ENCODE measurements at places on chromosomes 16 and 17. TPM values are rescaled to one million over a fixed set of nuclear protein-coding genes. Genes with fewer than 3 reads are reported as not detected.

- no peak for DNase-seq
Observed at GRCh38 chr16:20673882-20674683, 23.4 kb downstream of the ACSM1 start.

- no peak for DNase-seq
Observed at GRCh38 chr17:38419508-38419981, 8.7 kb upstream of the ARHGAP23 start.

- DNase-seq = no peak
Observed at GRCh38 chr17:20210180-20210579, 201.0 kb downstream of the SPECC1 start.

DNA sequence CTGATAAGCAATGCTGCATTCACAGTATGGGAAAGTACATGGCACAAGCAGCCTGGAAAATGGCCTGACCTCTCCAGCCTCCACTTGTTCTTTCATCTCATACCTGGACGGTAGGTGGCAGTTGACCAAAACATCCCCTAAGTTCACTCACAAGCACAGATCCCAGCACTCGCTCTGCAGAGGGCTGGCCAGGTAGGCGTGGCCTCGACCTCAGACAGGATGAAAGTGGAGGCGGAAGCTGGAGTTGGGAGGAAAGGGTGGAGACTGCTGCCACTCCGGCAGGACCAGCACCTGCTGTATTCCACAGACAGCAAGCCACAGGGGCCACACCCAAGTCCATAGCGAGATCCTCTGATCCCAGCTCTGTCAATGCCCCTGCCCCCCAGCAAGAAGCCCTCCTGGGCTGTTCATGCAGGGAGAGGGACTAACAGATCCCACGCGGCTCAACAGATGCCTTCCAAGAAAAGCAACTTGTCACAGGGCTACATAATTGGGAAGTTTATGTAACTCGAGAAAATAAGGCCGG, 31.3 kb downstream of the ZCCHC14 start:
- peak; percentile 89 for DNase-seq

GRCh38 chr17:46943501-46944393, 20.8 kb downstream of the GOSR2 start:
- no peak for DNase-seq

GRCh38 chr17:62929320-62929719, 36.7 kb upstream of the TANC2 start:
- no peak for DNase-seq

DNA sequence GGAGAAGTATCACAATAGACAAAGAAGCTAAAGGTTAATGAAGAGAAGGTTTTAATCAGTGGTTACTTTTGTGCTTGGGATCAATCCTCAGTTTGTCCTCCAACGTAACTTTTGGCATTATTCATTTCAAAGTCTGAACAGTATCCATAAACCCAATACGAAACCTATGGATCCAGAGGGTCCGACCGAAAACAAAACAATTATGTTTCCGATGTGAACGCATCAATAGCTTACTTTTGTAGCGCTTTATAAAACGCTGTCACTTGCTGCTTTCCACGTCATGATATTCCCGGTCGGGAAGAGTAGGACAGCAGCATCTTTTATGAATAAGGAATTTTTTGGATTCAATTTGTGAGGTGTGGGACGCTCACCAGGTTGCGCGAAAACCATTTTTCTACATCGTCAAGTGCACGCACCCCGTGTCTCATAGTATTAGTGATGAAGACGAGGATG, 383.8 kb downstream of the ZFHX3 start:
- no peak for DNase-seq

DNA sequence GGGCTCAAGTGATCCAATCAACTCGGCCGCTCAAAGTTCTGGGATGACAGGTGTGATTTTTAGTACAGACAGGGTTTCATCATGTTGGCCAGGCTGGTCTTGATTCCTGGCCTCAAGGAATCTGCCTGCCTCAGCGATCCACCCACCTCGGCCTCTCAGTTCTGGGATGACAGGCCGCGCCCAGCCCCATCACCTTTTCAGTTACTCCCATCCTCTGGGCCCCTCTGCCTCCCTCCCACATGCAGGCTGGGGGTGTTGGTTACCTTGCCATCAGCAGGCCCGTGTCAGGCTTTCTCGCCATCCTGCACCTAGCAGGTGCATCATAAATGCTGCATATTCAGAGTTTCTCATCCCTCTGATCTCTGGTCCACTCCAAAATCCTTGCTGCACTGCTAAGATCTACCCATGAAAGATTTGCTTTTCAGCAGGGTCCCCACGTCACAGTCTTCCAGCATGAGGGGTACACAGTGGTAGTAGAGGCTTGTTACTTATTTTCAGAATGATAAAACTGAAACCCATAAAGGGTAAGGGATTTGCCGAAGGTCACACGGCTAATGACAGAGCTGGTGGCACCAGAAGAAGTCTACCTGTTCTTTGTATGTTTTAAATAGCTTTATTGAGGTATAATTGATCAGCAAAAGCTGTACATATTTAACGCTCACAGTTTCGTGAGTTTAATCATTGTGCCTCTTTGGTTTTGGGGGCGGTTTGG, 16.6 kb downstream of the PMM2 start:
- no peak for DNase-seq

GRCh38 chr17:2964370-2964769, 99.0 kb downstream of the OR1D5 start:
- DNase-seq = no peak

GRCh38 chr17:33889040-33889439, 366.0 kb upstream of the CCL2 start:
- no peak for DNase-seq

GRCh38 chr17:31394544-31394943, 3.1 kb downstream of the RAB11FIP4 start:
- peak; percentile 70 for DNase-seq

DNA sequence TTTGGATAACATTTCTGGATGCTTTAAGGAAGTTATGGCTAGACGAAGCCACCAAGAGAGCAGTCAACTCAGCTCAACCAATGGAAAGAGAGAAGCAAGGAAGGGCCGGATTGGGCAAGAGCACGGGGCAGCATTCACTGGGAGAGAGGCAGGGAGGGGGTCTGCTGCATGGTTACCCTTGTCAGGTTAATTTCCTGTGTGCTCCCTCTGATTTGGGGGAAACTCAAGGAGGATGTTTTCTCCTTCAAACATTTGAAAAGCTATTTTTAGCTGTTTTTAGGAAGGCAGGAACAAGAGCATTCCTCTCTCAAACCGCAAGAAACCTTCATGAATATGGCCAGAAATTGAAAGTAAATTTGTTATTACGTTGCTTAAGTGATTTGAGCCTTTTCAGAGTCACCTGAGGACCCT, 118.5 kb upstream of the ZFHX3 start:
- no peak for DNase-seq

The TAT gene
- total RNA-seq = 2.5 TPM

The FAM83G gene
- 35.0 TPM for total RNA-seq

The OTOA gene
- total RNA-seq = 0.46 TPM

The SEPTIN1 gene
- total RNA-seq = 11.5 TPM

The GCSH gene
- 13.1 TPM for total RNA-seq

The GH2 gene
- total RNA-seq = not detected

The TMEM220 gene
- 17.7 TPM for total RNA-seq
